ENCODE measurements at places on chromosomes 4 and X.
A peak's percentile ranks its signal among the peaks of the same experiment; 100 is the strongest.

GRCh38 chrX:84187533-84188319 lies at the start of gene RPS6KA6:
TSS of gene RPS6KA6 (minus strand) at chrX:84188199. CDS start at chrX:84187899, 300 bp downstream.
- DNase-seq, result no peak

GRCh38 chrX:124507246-124507645 lies 160.9 kb downstream of the SH2D1A start:
- no peak for DNase-seq

- no peak for DNase-seq
These were observed 25.1 kb downstream of the OCRL start for GRCh38 chrX:129565046-129565650.

DNA sequence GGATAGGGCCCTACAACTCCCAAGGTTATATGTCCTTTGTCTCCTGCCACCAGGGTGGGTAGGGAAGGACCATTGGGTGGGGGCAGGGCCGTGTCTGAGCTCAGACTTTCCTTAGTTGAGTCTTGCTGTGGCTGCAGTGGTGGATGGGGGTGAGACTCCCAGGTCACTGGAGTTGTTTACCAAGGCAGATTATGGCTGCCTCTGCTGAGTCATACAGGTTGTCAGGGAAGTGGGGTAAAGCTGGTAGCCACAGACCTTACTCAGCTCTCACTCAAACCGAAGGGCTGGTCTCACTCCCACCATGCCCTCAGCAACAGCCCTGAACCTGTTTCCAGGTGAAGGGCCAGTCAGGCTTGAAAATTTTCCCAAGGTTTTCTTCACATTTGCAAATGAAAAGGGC lies 58.8 kb upstream of the FAAH2 start:
- DNase-seq, result no peak

DNA sequence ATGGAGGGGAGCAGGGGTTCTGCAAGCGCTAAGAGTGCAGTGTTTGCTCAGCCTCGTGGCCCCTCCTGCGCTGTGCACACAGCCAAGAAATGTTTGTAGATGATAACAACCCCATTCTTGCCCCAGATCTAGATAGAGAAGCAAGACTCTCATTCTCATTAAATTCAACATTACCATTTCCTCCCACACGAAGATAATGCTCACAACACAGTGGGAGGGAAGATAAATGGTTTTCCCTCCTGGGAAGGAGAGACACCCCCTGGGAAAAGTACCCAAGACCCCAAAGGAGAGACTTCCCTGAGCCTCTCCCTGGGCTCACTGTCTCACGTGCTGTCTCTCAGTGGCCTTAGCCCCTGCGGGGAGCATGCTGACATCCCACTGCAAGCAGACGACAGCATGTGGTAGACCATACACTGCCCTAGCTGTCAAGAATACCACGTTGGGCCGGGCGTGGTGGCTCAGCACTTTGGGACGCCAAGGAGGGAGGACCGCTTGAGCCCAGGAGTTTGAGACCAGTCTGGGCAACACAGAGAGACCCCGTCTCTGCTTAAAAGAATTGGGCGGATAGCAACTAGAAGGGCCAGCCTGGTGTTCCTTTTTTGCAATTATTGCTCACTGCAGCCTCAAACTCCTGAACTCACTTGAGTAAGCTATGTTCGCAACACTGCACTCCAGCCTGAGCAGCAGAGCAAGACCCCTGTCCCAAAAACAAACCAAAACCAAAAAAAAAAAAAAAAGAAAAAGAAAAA lies 34.9 kb upstream of the IQSEC2 start:
- no peak for DNase-seq

- DNase-seq, result no peak
These were observed 96.1 kb downstream of the AFF1 start for GRCh38 chr4:87030755-87031441.

DNA sequence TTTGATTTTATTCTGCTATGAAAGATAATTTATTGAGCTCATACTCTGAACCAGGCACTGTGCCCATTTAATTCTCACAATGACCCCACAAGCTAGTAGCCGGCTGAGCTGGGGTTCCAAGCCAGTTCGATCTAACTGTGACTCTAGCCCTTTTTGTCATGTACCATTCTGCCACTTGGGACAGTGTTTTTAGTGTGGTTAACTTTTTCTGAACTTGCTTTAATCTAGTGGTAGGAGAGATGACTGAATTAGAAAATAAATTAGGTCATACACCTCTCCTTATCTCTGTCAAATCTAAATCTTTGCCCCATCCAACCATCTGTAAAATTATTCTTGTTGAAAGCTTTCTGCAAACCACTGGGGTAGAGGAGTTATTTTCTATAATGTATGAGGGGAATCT lies 136.0 kb downstream of the CBR4 start:
- DNase-seq, result no peak

GRCh38 chrX:40099055-40099958 lies 1.5 kb upstream of the BCOR start:
- peak; percentile 85 for DNase-seq

- no peak for DNase-seq
These were observed 7.7 kb upstream of the ARHGEF38 start for GRCh38 chr4:105544520-105545286.

DNA sequence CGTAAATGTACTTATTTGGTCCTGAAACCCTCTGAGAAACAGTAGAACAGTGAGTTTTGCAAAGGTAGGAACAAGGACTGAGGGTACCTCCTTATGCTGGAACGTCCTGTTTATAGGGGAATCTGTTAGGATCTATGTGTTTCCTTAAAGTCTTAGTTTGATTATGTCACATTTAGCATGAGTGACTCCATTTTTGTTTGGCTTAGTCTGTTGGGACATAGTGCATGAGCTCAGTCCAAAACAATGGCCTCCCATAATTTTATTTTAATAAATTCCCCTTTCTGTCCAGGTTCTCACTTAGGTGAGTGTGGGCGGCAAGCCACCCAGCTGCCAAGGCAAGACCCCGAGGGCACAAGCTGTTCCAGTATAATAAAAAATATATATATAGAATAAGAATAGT lies 27.7 kb downstream of the HTT-AS start:
- DNase-seq, result no peak

GRCh38 chr4:175806727-175807126 lies 5.3 kb downstream of the GPM6A start:
- no peak for DNase-seq

GRCh38 chr4:149166876-149167275 lies 648.8 kb downstream of the IQCM start:
- DNase-seq, result no peak

DNA sequence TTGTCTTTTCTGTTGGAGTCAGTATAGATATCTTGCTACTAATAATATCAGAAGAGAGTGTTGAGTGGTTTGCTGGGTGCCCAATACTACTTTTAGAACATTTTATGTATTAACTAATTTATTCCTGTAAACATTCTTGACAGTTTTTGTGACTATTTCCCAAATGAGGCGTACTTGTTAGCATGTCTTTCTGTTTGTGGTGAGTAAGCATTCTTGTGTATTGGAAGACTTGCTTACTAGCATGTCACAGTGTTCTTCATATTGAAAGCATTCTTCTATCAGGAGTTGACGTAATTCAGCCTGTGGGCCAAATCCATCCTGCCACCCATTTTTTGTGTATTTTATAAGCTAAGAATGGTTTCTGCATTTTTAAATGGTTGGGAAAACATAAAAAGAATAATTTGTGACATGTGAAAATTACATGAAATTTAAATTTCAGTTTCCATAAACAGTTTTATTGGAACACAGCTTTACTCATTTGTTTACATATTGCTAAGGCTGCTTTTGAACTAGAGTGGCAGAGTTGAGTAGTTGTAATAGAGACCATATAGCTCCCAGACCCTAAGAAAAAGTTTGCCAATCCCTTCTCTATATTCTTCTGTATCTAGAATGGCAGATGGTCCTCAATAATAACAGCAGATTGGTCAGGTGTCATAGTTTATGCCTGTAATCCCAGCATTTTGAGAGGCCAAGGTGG lies 20.4 kb downstream of the REPS2 start:
- DNase-seq, result no peak

Data from GM12865 (cell line).